GM19239 (cell line): ENCODE measurements at places on chromosomes 12 and 14.

GRCh38 chr12:6735448-6736191 is 11.8 kb downstream of the COPS7A start:
- peak; percentile 43 for DNase-seq

- DNase-seq: no peak
Measured at GRCh38 chr14:101965770-101966722, 1.7 kb downstream of the DYNC1H1 start.

DNA sequence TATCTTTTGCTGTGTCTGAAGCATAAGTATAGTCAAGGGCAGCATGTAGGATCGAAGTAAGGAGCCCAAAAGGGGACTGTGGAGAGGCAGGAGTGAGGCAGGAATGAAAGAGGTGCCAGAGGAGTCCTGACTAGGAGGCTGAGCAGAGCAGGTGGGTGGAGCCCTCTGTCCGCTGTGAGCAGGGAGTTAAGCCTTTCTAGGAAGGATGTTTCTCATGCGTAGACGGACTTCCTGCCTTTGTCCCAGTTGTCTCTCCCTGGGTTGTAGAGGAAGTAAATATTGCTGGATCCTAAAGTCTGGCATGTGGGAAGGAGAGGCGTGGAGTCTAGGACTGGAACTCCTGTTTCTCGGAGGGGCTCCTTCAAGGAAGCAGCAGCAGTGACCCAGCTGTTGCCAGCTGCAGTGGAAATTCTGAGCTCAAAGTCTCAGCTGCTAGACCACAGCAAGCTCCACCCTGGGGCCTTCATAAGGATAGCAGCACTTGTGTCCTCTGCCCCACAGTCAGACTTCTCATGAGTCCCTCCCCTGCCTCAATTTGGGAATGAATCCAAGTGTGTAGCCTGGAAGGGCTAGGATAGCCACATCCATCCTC is 44.0 kb downstream of the RBMS2 start:
- peak; percentile 39 for DNase-seq

GRCh38 chr14:47259796-47260195 is 415.6 kb downstream of the MDGA2 start:
- no peak for DNase-seq

GRCh38 chr14:68262567-68262966 is 443.0 kb downstream of the RAD51B start:
- DNase-seq: no peak

GRCh38 chr12:6528539-6529235 is 5.6 kb upstream of the GAPDH start:
- no peak for DNase-seq

GRCh38 chr14:24135584-24135833 is 485 bp upstream of the PSME1 start:
- no peak for DNase-seq

DNA sequence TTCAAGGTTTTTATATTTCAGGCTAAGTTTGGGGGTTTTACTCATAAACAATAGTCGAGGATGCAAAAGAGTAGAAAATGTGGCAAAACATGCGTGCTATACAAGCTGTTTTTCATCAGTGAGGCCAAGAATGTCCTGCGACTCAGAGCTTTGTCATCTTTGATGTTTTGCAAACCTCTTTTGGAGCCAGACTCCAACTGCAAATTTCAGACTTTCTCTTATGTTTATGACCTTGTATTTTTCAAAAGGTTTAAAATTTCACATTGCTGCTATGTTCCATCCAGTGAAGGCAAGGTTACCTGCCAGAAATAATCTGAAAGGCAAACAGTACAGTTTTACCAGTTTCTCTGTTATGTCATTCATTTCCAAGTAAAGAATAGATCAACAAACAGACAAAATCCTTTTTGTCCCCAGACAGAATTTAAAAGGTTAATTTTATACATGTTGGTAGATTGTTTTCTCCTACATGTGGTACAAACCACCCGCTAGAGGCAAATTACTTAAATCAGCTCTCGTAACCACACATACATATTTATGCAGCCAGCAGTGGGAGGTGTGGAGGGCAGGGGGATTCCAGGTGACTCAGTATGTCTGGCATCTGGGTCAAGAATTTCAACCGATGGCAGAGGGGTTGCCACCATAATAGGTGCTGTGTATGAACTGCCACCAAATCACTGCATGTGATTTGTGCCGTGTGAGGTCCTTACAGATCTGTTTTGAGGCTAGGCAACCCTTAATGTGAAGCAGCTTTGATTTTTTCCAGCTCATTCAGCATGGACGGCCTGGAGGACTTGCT is 119.8 kb upstream of the CPM start:
- DNase-seq: no peak

- DNase-seq: no peak
Measured at GRCh38 chr14:24382064-24382371, 14.0 kb downstream of the NFATC4 start.

DNA sequence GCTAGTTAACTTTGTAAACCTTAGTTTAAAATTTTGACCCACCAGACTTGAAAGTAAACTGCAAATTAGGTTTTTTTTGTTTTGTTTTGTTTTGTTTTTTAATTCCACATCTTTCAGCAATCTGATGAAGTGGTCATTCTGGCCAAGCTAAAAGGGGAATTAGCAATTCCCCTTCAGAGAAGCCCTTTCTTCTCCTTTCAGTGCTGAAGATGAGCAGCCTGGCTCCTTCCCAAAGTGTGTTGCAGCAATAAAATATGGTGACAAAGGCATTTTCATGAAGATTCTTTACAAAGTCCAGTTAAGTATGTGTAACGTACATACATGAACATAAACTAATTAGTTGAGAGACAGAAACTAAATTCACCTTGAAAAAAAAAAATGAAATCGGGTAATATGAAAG is 380.1 kb downstream of the NOVA1 start:
- no peak for DNase-seq

- DNase-seq: no peak
Measured at GRCh38 chr14:103881268-103882201, 34.2 kb upstream of the PPP1R13B start.

GRCh38 chr12:98456576-98457573 is 58.5 kb upstream of the TMPO start:
- no peak for DNase-seq

DNA sequence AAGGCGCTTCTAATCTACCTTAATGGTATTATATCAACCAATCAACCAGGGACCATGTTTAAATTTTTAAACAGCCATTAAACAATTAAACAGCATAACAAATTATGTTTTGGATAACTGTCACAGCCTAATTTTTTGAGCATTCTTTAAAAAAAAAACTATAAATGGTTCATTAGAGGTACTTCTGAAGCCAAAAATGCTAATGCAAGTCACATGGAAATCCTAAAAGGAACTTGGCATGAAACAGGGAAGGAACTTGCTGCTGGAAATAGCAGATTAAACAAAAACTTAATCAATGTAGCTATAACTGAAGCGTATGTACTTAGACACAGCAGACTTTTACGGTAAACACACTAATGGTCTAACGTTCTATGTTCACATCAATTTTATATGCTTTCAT is 190.2 kb upstream of the BTG1 start:
- DNase-seq: no peak

- no peak for DNase-seq
Measured at GRCh38 chr14:26730929-26731618, 133.2 kb upstream of the NOVA1 start.

DNA sequence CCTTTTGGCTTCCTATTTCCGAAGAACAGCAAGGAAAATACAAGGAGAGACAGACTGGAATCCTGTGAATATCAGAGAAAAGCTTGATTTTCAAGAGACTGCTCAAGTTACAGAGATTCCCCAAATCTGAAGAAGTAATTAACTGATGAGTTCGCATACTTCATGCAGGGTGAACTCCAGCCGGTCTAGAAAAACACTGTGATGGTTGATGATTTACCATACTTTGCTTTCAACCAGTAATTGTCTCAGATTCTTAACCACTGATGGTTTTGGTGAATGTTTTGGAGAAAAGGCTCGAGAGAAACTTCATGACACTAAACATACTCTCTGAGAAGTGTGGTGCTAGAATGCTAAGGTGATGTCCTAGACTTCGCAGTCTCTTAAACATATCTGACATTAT is 4.4 kb upstream of the PLXNC1 start:
- peak; percentile 21 for DNase-seq

GRCh38 chr14:99576304-99576703 is 27.7 kb downstream of the CCDC85C start:
- no peak for DNase-seq

GRCh38 chr14:33420051-33420627 is 481.5 kb downstream of the NPAS3 start:
- DNase-seq: no peak

DNA sequence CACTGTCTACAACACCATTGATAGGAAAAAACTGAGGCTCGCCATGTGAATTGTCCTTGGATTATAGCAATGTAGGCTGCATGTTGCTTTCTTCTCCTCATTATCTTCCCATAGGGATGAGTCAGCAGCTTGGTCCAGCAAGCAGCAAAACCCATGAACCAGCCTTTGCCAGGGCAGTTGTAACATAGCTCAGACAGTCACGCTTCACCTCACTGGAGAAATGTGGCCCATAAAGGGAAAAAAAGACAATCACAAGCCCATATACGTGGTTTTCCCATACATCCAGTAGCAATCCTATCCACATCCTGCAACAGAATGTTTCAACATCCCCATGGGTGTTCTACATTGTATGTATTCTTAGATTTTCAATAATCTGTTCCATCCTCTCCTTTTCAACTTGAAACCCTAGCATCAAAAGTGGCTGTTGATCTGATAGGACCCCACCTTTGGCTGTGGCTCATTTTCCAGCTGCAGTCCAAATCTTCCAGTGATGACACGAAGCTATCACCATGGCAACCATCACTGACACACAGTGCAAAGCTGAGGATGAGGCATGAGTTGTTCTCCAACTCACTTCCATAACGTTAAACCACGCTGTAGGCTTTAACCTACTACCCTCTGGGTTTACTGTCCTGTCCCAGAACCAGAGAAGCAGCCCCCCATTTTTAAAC is 34.0 kb downstream of the GRIN2B start:
- DNase-seq: no peak

GRCh38 chr12:118611770-118612169 is 235.4 kb downstream of the SUDS3 start:
- no peak for DNase-seq

DNA sequence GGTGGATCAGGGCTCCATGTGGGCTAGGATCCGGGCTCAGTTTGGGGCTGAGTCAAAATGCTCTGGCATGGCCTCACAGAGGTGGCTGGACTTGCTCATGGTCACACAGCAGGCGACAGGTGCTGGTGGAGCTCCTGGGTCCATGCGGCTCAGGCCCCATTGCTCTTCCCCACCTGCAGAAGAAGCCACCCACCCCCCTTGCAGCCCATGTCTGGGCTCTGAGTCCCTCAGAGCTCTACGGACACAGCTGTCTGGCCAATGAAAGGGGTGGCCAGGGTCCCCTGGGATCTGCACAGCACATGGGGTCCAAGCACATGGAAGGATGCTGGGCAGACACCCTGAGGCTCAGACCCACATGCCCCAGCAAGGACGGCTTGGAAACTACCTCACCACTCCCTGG is 17.0 kb upstream of the C14orf180 start:
- no peak for DNase-seq

- peak; percentile 52 for DNase-seq
Measured at GRCh38 chr12:113161415-113162016, 12.0 kb downstream of the CFAP73 start.

- DNase-seq: no peak
Measured at GRCh38 chr12:68406134-68406576, 74.0 kb upstream of the MDM1 start.

- no peak for DNase-seq
Measured at GRCh38 chr14:52366796-52367315, 52.7 kb downstream of the PTGER2 start.

GRCh38 chr14:105325303-105325702 is 10.8 kb downstream of the PACS2 start:
- no peak for DNase-seq

DNA sequence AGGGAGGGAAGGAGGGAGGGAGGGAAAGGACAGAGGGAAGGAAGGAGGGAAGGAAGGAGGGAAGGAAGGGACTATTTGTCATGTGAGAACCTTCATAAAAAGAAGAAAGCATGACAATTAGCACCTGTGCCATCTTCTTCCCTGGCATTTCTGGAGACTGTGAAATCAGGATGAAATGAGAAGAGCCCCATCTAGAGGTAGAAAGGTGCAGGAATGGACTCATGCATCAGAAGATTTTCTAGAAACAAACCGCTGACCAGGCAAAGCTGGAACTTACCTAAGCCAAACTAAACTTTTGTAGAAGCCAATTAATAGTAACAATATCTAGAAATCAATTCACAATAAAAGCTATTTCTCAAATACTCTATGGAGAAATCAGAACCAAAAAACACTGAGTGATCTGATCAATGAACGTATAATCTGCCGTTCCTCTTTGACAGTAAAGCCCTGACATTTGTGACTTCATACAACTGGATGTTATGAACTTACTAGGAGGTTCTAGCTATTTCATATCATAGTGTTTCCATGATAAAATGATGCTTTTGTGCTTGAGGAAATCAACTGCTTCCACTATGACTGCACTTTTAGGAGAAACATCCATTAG is 24.4 kb upstream of the CRACR2A start:
- peak; percentile 19 for DNase-seq
